ENCODE measurements at places on chromosomes 4 and X.

GRCh38 chr4:117560329-117560728 is 474.0 kb upstream of the NDST3 start:
- DNase-seq: no peak

DNA sequence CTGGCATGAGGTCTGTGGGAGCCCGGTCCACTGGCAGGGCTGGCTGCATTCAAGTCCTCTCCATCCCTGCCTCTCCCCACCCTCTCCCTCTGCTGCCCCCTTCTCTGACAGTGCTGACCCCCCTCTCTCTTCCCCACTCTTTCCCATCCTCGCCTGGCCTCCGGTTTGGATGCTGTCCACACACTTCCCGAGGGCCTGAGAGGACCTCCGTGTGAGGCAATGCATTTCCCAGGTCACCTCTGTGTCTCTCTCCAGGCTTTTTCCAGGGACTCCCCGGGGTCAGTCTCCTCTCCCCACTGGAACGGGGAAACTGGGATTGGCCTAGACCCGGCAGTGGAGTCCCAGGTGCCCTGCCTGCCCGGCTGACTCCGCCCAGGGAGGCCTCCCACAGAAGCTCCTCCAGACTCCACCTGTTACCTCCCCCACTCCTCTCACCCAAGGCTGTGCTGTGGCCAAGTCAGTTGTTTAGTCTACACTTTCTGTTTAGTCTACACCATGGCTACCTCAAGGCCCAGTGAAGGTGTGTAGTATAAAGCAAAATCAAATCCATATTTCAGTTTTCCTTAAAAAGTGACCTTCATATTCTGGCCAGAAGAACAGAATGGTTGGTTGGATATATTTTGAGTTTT is 146.8 kb downstream of the PTTG2 start:
- no peak for DNase-seq

DNA sequence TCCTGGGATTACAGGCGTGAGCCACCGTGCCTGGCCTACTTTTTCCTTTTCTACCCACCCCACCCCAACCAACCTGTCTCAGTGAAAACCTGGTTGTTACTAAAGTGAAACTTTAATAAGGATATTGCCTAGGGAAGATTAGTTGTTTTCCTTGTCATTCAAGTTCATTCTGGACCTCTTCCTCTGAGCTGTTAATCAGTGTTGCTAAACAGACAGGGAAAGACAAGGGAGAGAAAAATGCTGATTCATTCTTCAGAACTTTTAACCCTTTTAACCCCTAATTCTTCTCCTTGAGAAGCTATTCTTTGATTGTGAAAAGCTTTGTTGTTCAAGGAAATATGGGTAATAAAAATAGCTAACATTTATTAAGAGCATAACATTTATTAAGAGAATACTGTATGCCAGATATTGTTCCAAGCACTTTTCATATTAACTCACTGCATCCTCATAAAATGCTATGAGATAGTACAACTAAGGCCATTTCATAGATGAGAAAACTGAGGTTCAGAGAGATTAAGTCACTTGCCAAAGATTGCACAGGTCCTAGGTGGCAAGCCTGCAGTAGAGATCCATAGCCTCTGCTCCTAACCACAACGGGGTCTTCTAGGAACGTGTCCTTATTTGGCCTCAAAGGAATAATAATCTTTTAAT is 34.8 kb downstream of the OSTC start:
- no peak for DNase-seq

GRCh38 chr4:139951021-139951420 is 203.0 kb downstream of the MAML3 start:
- DNase-seq: no peak

DNA sequence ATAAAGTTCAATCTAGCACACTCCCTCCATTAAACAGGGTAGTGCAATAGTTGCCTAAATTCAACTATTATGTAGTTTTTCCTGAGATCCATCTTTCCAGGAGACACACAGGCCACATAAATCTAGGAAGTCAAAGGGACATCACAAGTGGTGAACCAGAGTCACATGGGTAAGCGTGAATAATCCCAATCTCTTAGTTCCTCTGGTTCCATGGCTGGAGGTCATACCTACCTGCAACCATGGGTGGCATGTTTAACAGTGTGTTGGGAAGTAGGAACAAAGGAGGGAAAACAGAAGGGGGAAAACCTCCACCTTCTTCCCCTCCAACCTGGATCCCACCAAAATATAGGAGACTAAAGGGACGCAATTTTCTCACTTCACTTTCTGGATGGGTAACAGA is 2651.6 kb downstream of the ARAP2 start:
- no peak for DNase-seq

GRCh38 chr4:186789651-186790050 is 66.0 kb upstream of the FAT1 start:
- no peak for DNase-seq

GRCh38 chr4:183413234-183414200 is 30.9 kb upstream of the CDKN2AIP start:
- DNase-seq: no peak

- no peak for DNase-seq
These were observed 165.6 kb upstream of the S100G start for GRCh38 chrX:16484338-16484737.

- DNase-seq: no peak
These were observed 36.0 kb downstream of the CXCL8 start for GRCh38 chr4:73776321-73776729.

- no peak for DNase-seq
These were observed 31.2 kb upstream of the HGFAC start for GRCh38 chr4:3410401-3411135.

GRCh38 chrX:53714580-53715345 is 28.2 kb upstream of the HUWE1 start:
- no peak for DNase-seq

- no peak for DNase-seq
These were observed 14.1 kb upstream of the SEC24D start for GRCh38 chr4:118849867-118850487.

DNA sequence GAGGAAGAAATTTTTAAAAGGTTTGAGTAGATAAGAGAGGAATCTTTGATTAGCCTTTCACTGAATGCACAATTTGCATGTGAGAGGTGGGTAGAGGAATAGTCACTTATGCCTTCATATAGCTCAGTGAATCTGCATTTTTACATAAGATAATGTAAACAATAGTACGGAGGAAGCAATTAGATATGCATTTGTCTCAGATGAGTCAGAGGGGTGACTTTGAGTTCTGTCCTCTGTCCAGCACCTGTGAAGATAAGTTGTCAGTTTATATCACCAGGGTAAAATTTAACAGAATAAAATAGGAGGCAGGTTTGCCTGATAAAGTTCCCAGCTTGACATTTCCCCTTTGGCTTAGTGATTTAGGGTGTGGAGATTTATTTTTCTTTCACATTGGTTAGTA is 841.9 kb downstream of the PCDH18 start:
- DNase-seq: no peak

DNA sequence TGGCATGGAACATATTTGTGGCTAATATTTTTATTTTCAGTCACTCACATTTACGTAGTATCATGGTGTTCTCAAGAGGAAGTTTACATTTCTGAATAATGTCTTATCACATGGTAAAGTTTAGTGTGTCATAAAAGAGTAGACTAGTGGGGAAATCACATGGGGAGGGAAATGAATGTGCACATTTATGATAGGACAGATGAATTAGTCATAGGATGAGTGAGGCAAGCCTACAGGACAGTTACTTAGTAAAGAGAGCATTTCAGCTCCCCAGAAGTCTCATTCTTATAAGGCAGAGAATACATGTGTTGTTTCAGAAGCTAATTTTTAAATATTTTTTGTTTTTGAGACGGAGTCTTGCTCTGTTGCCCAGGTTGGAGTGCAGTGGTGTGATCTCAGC is 6.2 kb downstream of the GK start:
- DNase-seq: no peak

- no peak for DNase-seq
These were observed 14.0 kb upstream of the SHROOM4 start for GRCh38 chrX:50827996-50828395.

- DNase-seq: no peak
These were observed 28.5 kb upstream of the FGF5 start for GRCh38 chr4:80237992-80238391.

DNA sequence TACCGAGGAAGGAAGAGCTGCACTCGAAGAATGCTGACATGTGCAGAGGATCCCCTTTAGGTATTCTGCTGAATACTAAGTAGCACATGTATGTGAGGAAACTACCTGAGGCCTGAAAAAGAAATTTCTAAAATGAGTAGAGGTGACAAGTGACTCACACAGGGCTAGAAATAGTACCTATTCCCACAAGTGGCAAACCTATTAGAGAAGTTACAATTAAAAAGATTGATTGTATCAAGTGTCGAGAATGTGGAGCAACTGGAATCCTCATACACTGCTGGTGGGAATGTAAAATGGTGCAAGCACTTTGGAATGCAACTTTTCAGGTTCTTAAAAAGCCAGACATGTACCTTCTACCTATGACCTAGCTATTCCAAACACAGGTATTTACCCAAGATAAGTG is 47.4 kb downstream of the CCSER1 start:
- no peak for DNase-seq

DNA sequence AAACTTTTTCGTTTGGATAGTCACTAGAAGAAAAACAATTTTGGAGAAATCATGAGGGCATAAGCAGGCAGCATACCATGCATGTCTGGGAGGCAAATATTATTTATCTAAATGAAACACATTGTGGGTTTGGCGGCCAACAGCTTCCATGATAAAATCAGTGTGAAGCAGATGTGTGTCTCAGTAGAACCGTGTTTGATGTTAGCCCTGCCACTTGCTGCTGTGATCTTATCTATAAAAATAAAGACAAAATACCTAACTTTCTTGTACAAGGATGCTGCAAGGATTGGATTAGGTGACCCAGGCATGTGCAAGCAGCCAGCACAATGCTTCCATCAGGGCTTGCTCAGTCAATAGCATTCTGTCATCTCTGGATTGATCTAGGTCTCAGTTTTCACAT is 341.4 kb downstream of the PACRGL start:
- DNase-seq: no peak

- no peak for DNase-seq
These were observed 108.4 kb upstream of the BMP2K start for GRCh38 chr4:78667764-78668163.

GRCh38 chr4:67342291-67342690 is 203.0 kb downstream of the CENPC start:
- DNase-seq: no peak

- DNase-seq: no peak
These were observed 22.4 kb upstream of the STIM2 start for GRCh38 chr4:26837993-26838842.

DNA sequence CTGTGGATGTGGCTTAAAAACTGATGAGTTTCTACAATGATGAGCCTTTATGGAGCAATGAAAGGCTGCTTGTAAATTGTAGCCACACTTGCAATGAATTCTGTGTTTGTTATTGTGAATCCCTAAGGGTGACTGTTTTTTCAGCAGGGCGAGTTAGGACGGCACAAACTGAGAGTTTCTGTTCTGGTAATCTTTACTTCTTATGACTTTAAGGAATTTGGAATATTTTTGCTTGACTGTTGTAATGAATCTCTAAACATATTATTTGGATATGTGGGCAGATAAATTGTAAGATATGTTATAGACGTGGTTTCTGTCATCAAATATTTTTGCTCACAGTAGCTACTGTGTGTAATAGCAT is 22.2 kb downstream of the RBPJ start:
- DNase-seq: no peak
